Kidney (tissue), 22 donors: ENCODE measurements at places on chromosomes 11 and 22. TPM values are rescaled to one million over a fixed set of nuclear protein-coding genes. Genes with fewer than 3 reads are reported as not detected.

Gene CNTF
- 0.41 TPM for polyA plus RNA-seq

Gene SLC43A1
- polyA plus RNA-seq, result 16.6 TPM

Gene FAM111B
- polyA plus RNA-seq, result 0.17 TPM

Gene TNNT3
- polyA plus RNA-seq, result not detected

Gene SLC22A8
- 447 TPM for polyA plus RNA-seq

Gene EXT2
- 29.8 TPM for polyA plus RNA-seq

Gene OR2D3
- not detected for polyA plus RNA-seq

Gene GPR83
- not detected for polyA plus RNA-seq

Gene CRYBA4
- polyA plus RNA-seq, result not detected

Gene ROM1
- polyA plus RNA-seq, result 11.1 TPM

Gene VPS51
- polyA plus RNA-seq, result 98.3 TPM

Gene MCM5
- polyA plus RNA-seq, result 10.2 TPM

DNA sequence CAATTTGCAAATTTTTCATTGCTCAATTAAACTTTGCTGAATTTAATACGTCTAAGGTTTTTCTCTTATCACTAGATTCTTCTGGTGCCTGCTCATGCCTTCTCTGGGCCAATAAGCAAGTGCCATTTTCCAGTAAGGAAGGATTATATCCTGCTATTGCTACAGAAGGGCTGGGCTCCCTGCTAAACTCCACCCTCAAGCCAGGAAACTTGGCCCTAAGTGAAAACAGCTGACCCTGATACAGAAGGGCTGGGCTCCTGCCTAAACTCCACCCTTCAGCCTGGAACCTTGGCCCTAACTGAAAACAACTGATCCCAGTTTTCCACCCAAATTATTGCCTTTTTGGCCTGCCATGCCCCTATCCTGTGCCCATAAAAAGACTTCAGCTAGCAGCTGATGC, 385.3 kb downstream of the DYNC2H1 start:
- no peak for DNase-seq

- peak; percentile 21 for DNase-seq
These were observed 146.3 kb upstream of the ARHGAP20 start for GRCh38 chr11:110858547-110858921.

DNA sequence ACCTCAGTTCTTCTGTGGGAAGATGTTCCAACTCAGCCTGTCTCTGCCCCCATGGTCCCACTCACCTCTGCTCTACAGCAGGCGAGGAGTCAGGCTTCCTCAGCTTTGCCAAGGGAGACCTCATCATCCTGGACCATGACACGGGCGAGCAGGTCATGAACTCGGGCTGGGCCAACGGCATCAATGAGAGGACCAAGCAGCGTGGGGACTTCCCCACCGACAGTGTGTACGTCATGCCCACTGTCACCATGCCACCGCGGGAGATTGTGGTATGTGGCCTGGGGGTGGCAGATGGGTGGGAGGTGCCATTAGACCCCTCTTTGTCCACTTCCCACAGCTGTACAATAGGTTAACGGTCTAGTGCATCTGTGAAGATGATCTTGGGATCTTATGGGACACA, 73.3 kb downstream of the MYO7A start:
- DNase-seq, result no peak

- peak; percentile 91 for DNase-seq
These were observed 75.3 kb downstream of the FBLN1 start for GRCh38 chr22:45577746-45578523.

GRCh38 chr11:108224366-108224765, 1.5 kb downstream of the ATM start:
- no peak for DNase-seq

GRCh38 chr22:29842740-29843139, 4.7 kb upstream of the ASCC2 start:
- no peak for DNase-seq

DNA sequence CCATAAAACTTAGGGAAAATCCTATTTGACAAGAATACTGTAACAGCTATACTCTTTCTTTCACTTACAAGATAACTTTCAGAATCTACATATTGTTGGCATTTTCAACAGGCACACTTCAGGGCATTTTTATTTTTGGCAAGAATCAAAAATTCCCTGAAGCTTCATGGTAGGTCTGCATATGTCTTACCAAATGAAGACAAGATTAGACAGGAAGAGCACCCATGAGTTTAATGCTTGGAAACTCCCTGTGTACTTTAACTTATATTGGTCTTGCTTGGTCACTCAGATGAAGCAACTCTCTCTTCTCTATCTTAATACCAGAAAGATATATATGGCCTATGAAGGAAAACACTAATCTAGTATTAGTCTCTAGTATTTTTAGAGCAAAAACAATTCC, 137.7 kb downstream of the ATG16L2 start:
- no peak for DNase-seq

- DNase-seq, result no peak
These were observed 20.8 kb downstream of the ARVCF start for GRCh38 chr22:19995611-19996339.

GRCh38 chr11:79100093-79100910, 340.5 kb downstream of the TENM4 start:
- peak; percentile 47 for DNase-seq

GRCh38 chr11:103883291-103883690, 153.1 kb upstream of the DDI1 start:
- no peak for DNase-seq
